ENCODE measurements at places on chromosomes 6 and 20.

DNA sequence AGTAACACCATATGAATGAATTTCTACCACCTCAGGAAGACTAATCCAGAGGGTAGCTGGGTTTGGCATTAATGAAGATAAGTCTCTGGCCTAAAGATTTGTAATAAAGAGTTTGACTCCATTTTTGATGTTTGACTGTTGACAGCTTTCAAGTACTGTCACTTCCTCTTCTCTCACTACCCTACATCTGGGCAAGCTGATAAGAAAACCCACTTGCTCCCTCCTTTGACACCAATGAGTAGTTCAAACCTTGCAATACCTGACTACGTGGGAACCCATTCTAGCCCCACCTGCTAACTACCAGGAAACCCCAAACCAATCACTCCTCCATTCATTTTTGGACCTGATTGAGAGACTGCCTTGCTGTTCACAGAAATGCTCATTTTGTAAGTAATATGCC lies 621.5 kb downstream of the TENT5A start:
- DNase-seq = no peak

GRCh38 chr6:22471132-22471690 lies 98.2 kb upstream of the HDGFL1 start:
- DNase-seq = no peak

DNA sequence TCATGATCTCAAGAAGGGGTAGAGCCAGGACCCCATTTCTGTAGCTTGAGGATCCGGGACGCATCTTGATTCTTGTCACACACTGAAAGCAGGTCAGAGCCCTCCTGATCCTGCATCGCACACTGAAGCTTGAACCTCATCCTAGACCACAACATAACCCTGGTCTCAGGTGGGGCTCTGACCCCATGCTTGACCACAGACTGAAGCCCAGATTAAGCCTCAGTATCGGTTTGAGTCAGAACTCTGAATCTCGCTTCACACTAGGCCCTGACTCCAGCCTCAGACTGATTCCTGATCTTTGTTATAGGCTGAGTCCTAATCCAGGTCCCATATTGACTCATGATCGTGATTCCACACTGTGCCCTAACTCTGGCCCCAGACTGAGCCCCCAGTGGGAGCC lies 8.5 kb upstream of the RSPO4 start:
- no peak for DNase-seq

DNA sequence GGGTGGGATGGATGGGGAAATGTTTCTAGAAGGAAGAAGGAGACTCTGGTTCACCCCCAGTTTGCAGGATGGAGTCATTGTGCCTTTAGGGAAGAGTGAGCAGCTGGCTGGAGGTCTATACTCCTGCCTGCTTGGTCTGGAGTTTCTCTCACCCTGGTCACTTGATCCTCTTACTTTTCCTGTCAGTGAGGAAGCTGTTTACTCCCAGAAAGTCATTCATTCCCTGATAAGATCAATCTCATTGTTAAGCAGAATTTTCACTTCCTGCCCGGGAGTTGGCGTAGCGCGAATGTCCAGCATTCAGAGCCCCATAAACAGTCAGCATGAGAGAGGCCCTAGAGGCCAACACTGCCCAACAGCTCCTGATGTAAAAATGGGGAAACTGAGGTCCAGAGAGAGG lies 70.4 kb upstream of the SIRPA start:
- DNase-seq = no peak

DNA sequence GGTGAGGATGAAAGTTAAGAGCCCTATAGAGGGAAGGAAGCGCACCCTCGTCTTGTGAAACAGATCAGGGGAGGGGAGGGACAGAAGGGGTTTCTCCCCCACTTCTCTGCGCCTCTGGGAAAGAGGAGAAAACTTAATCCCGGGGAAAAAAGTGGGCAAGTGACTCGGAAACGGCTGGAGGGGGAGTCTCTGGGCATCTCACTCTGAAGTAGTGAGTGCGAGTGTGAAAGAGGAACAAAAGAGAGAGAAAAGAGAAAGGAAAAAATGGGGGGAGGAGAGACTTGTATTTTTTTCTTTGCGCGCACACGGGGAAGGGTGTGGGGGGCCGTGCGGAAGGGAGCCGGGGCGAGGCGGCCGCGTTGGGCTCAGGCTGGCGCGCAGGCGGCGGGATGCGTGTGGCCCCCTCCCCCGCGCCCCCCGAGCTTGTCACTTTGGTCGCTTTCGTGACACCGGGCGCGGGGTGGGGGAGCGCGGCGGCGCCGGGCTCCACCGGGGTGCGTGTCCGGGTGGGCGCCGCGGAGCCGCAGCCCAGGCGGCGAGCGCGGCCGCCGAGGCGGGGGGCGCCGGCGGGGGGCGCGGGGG lies 454 bp downstream of the L3MBTL3 start:
- peak; percentile 10 for DNase-seq

- DNase-seq = no peak
Observed at GRCh38 chr20:60956194-60956593, 295.9 kb upstream of the CDH4 start.

DNA sequence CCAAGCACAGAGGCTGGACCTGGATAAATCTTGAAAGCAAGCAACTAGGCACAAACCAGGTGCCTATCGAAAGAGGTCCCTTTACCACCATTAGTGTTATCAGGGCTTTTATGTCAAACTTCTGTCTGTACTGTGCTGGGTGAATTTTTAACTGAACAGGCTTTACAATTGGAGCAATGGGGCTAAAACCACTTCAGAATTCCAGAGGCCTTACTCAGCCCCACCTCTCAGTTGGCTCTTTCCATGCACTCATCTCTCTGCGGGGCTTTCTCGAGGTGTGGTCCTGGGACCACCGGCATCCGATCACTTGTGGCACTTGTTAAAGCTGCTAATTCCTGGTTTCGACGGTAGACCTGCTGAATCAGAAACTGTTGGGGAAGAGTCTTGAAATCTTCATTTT lies 232.5 kb downstream of the SOX4 start:
- no peak for DNase-seq

DNA sequence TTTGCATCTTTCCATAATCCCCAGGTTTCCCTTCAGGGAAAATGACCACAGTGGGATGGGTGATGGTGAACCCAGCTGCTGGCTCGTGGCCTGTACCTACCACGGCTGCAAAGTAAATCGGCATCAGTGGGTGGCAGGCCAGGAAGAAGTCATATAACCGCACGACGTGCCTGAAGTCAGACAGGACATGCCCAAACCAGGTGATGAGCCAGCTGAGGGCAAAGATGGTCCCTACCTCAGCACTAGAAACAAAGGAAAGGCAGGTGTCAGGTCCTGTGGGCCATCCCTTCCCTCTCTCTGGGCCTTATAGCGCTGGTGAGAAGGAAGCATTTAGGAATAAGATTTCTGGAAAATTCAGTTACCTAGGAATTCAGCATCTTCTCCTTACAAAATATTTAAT lies 22.2 kb downstream of the TBC1D20 start:
- no peak for DNase-seq

GRCh38 chr6:84718038-84718955 lies 46.1 kb downstream of the TBX18 start:
- no peak for DNase-seq

DNA sequence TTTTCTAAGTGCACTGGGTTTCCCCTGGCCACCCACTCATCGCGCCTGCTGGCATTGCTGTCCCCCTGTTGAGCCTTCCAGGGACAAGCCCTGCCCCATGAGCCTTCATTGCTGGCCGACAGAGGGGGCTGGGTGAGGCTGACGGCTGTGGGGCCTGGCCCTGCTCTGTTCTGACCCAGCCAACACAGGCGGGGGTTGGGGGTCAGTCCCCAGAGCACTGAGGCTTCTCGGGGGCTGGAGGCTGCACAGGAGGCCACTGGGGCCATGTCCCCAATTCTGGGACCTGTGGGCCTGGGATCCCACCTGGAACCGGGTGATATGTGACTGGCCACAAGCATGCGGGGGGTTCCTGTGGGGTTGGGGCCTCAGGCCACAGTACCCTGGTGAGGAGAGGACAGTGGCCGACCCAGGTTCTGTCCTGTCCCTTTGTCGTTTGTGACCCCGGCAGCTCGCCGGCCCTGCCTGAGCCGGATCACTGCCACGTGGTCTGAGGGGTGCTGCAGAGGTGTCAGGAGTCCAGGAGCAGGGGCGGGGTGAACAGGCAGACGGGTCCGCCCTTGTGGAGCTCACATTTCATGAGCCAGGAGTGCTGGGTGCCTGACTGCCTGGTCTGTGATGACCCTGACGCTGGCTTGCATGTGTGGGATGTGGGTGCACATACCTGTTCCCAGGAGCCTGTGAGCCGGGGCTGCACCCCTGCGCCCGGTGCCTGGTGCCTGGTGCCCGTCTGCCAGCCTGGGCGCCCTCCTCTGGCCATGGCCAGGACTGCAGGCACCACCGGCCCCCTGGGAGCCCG lies 2.1 kb upstream of the COL20A1 start:
- peak; percentile 70 for DNase-seq

DNA sequence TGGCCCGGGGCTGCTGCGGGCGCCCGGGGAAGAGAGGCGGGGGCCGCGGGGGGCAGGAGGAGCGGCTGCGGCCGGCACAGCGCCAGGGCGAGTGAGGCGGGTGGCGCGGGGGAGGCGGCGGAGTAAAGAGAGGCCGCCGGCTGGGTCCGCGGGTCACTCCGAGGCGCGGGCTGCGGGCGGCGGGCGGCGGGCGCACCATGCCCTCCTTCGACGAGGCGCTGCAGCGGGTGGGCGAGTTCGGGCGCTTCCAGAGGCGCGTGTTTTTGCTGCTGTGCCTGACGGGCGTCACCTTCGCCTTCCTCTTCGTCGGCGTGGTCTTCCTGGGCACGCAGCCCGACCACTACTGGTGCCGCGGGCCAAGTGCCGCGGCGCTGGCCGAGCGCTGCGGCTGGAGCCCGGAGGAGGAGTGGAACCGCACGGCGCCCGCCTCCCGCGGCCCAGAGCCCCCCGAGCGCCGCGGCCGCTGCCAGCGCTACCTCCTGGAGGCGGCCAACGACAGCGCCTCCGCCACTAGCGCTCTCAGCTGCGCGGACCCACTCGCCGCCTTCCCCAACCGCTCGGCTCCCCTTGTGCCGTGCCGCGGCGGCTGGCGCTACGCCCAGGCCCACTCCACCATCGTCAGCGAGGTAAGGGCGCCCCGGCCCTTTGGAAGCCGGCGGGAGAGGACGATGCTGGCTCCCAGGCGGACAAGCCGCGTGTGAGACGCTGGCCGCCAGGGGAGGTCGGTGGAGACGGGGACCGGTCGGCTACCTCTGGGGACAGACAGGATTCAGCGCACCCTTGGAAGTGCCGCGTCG lies at the start of gene SLC22A3:
Gene SLC22A3 (plus strand): TSS at position 156 of the 797 bp plus-strand sequence. CDS start 42 bp downstream, at position 198.
- DNase-seq = no peak
